ENCODE measurements at places on chromosomes 5 and 9. TPM values are rescaled to one million over a fixed set of nuclear protein-coding genes. Genes with fewer than 3 reads are reported as not detected.

The SLC6A3 gene
- polyA plus RNA-seq, result 0.12 TPM

The FOXD1 gene
- 0.05 TPM for polyA plus RNA-seq

The SHISAL2B gene
- not detected for polyA plus RNA-seq

The GBGT1 gene
- polyA plus RNA-seq, result not detected

The EQTN gene
- polyA plus RNA-seq, result not detected

The DNAH5 gene
- polyA plus RNA-seq, result 0.09 TPM

The PLPPR1 gene
- polyA plus RNA-seq, result 84.7 TPM

The PCDHB2 gene
- 7.5 TPM for polyA plus RNA-seq

The ADCY2 gene
- not detected for polyA plus RNA-seq

The CERCAM gene
- 19.6 TPM for polyA plus RNA-seq

The PCDHB14 gene
- polyA plus RNA-seq, result 0.73 TPM

The KIF27 gene
- 0.82 TPM for polyA plus RNA-seq

Measured in HepG2 (cell line).